ENCODE measurements at places on chromosomes 4 and X. TPM values are rescaled to one million over a fixed set of nuclear protein-coding genes. Genes with fewer than 3 reads are reported as not detected.

GABRG1 gene
- not detected for total RNA-seq

MSX1 gene
- 3.4 TPM for total RNA-seq

SMPX gene
- total RNA-seq, result not detected

ABCE1 gene
- total RNA-seq, result 73.7 TPM

CLDN24 gene
- total RNA-seq, result not detected

SLC4A4 gene
- total RNA-seq, result 0.26 TPM

SLC26A1 gene
- 1.8 TPM for total RNA-seq

CD38 gene
- total RNA-seq, result 0.15 TPM

LRCH2 gene
- total RNA-seq, result 0.13 TPM

CC2D2A gene
- total RNA-seq, result 3.6 TPM

ETDB gene
- not detected for total RNA-seq

XG gene
- total RNA-seq, result not detected

ADAM29 gene
- total RNA-seq, result not detected

TMEM35A gene
- not detected for total RNA-seq

ANOS1 gene
- total RNA-seq, result 0.18 TPM

SMIM10 gene
- 7.2 TPM for total RNA-seq

GAGE12J gene
- total RNA-seq, result 1.1 TPM

All from Panc1 (cell line).